ENCODE measurements at places on chromosomes 6 and 20.

DNA sequence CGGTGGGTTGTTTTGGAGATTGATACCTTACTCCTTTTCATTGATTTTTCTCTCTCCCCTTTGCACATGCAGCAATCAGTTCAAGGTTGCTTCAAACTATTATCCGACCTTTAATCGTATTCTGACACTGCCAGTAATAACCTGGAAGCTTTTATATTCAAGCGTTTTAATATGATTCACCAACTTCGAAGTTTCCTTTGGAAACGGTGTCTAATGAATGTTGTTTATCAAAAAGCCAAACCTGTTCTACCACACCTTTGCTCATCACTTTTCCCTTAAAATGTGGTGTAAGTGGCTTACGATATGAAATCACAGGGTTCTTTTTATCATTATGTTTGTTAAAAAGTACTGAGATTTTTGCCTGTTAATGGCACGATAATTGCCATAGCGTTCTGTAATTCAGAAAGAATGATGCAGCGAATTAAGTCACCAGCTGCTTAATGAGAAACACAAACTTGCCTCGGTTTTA is 660 bp downstream of the STXBP5 start:
- peak; percentile 6 for DNase-seq

- DNase-seq, result no peak
Measured at GRCh38 chr6:15447546-15448267, 201.8 kb downstream of the JARID2 start.

GRCh38 chr6:3744901-3745470 is 6.5 kb downstream of the PXDC1 start:
- no peak for DNase-seq

DNA sequence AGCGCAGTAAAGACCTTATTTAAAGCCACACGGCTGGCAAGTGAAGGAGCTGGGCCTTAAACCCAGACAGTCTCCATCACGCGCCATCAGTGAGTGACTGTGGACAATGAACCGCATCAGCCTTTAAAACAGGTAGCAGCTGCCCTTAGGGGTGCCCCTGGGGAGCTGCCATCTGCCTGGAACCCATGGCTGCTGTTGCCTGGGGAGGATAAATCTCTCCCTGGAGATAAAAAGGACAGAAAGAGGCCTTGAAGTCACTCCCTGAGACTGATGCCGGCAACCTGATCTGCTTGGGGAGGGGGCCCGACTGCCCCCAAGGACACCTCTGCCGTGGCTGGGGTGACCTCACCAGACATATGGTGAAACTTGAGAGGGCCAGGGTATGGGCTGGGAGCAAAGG is 73.5 kb downstream of the PREX1 start:
- DNase-seq, result no peak

- DNase-seq, result no peak
Measured at GRCh38 chr20:50649590-50649989, 41.8 kb downstream of the RIPOR3 start.

- DNase-seq, result no peak
Measured at GRCh38 chr6:21279619-21280018, 313.9 kb upstream of the SOX4 start.

DNA sequence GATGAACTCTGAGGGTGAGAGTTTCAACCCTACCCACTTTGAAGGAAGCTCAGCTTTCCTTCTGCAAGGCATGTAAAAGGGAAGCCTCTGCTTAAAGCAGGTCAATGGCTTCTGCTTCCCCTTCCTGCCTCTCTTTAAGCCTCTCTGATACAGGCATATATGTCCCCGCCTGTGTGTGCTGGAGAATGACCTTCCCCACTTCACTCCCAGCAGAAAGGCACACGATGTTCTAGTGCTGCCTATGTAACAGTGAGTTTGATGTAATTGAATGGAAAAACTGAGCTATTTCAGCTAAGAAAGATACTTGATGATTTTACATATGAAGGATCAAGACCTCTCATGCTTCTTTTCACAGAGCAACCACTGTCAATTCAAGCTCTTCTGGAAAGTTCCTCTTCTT is 632.2 kb downstream of the HACE1 start:
- DNase-seq, result no peak

DNA sequence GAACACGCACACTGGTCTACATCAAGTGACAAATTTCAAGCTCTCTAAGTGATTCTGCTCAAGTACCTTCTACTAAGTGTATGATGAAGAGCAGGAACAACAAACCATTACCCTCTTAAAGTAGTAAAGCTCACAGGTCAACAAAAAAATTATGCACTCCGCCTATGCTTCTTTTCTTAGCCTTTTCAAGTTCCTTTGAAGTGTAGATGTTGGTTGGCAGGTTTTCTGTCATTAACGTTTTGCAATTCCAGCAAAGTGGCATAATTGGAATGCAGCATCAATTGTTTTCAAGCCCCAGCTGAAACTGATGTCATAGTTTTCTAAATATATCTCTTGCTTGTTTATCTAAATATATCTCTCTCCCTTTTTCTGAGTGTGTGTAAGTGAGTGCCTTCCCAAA is 396.9 kb upstream of the EYS start:
- DNase-seq, result peak; percentile 19

- no peak for DNase-seq
Measured at GRCh38 chr6:54151861-54152260, 40.6 kb downstream of the MLIP start.

GRCh38 chr6:68159433-68159832 is 475.6 kb upstream of the ADGRB3 start:
- no peak for DNase-seq
